ENCODE measurements at places on chromosomes 7 and 10. TPM values are rescaled to one million over a fixed set of nuclear protein-coding genes. Genes with fewer than 3 reads are reported as not detected.

The ASB10 gene
- not detected for total RNA-seq

The DHTKD1 gene
- 25.3 TPM for total RNA-seq

The SPDYE2 gene
- 0.31 TPM for total RNA-seq

The SH3PXD2A gene
- 166 TPM for total RNA-seq

The CHN2 gene
- total RNA-seq, result 10.9 TPM

The SYT15 gene
- total RNA-seq, result 17.1 TPM

The HOXA4 gene
- 10.0 TPM for total RNA-seq

The MUC3A gene
- 0.36 TPM for total RNA-seq

The DLG5 gene
- 31.3 TPM for total RNA-seq

The MACC1 gene
- 0.98 TPM for total RNA-seq

The RET gene
- total RNA-seq, result 0.80 TPM

The NUTM2A gene
- total RNA-seq, result 0.89 TPM

The OR2A5 gene
- not detected for total RNA-seq

The A1CF gene
- total RNA-seq, result not detected

The BHLHA15 gene
- total RNA-seq, result not detected

The TRIM50 gene
- total RNA-seq, result 0.71 TPM

All from sciatic nerve (tissue), 2 donors.